SIG-M5 (cell line): ENCODE measurements at places on chromosomes 11 and 22.

- no peak for DNase-seq
Measured at GRCh38 chr11:129041611-129042018, 98.9 kb upstream of the TP53AIP1 start.

DNA sequence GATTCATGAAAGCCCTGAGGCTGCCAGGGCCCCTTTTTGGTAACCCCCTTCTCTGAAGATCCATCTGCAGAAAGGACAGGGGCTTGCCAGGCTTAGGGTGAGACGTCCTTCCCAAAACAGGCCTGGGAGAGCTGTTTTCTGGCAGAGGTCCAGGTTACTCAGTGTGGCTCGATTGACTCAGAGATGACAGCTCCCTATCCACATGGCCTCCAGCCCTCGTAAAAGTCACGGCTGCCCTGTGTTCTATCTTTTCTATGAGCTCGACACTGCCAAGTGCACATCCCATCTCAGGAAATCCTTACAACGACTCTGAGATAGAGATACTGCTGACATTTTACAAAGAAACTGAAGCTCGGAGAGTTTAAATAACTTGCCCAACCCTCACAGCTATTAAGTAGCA is 20.4 kb downstream of the ADAMTS8 start:
- DNase-seq, result no peak

GRCh38 chr11:61747967-61748285 is 4.5 kb upstream of the MYRF start:
- DNase-seq, result no peak

DNA sequence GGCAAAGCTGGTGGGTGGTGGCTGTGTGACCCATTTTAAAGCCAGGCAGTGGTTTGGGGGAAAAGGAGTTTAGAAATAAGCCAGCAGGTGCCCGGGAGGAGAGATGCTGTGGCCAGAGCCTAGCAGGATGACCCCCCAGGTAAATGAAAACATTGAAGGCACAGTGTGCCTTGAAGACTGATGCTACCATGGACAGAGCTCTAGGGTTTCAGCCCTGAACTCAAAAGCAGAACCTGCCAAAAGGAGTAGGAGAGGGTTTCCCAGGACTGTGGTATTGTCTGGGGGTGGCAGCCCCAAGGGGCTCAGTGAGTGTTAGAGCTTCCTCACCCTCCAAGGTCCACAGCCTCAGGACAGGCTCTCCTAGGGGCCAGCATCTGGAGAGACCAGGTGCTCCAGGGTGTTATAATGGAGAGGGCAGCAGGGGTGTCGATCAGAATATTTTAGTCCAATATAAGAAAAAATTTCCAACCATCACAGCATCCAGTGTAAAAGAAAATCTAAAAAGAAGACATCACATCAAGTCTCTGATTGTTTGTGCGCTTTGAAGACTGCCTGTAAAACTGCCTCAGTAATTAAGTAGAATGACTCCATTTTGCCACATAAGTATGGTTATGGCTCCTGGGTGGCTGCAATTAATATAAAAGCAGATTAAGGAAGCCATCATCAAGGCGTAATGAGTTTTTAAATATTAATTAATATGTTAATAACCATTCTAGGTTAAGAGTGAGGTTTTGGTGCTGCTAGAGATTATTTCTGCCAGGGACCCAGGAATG is 88.6 kb upstream of the LMO1 start:
- DNase-seq, result no peak

DNA sequence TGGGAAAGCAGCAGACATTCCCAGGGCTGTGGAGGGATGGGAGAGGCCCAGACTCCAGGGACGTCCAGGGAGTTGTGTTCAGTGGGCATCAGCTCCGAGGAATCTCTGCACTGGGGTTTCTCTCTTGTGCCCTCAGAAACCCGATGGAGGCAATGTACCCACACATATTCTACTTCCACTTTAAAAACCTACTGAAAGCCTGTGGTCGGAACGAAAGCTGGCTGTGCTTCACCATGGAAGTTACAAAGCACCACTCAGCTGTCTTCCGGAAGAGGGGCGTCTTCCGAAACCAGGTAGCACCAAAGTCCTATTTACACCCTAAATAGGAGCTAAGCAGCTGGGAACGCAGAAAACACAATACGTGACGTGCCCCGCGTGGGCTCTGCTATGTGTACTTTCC is 8.3 kb downstream of the APOBEC3D start:
- no peak for DNase-seq

DNA sequence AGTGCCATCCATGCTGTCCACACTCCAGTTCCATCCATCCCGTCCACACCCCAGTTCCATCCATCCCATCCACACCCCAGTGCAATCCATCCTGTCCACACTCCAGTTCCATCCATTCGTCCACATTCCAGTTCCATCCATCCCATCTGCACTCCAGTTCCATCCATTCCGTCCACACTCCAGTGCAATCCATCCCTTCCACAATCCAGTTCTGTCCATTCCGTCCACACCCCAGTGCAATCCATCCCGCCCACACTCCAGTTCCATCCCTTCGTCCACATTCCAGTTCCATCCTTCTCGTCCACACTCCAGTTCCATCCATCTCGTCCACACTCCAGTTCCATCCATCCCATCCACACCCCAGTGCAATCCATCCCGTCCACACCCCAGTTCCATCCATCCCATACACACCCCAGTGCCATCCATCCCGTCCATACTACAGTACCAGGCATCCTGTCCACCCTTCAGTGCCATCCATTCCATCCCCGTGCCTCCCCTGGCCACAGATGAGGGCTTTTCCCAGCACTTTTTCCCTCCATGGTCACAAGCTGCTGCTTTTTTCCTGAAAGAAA is 704.0 kb downstream of the BRD1 start:
- no peak for DNase-seq

- DNase-seq, result no peak
Measured at GRCh38 chr11:95154514-95154913, 64.9 kb downstream of the ENDOD1 start.

- DNase-seq, result no peak
Measured at GRCh38 chr11:12278766-12279671, 98.4 kb upstream of the PARVA start.

- no peak for DNase-seq
Measured at GRCh38 chr22:47987885-47988515, 1225.5 kb downstream of the TBC1D22A start.

- DNase-seq, result no peak
Measured at GRCh38 chr22:29193021-29193420, 12.7 kb upstream of the EMID1 start.

- DNase-seq, result no peak
Measured at GRCh38 chr22:22884888-22885840, 2.5 kb upstream of the IGLL5 start.

- no peak for DNase-seq
Measured at GRCh38 chr11:63530021-63530420, 6.6 kb upstream of the PLAAT4 start.

DNA sequence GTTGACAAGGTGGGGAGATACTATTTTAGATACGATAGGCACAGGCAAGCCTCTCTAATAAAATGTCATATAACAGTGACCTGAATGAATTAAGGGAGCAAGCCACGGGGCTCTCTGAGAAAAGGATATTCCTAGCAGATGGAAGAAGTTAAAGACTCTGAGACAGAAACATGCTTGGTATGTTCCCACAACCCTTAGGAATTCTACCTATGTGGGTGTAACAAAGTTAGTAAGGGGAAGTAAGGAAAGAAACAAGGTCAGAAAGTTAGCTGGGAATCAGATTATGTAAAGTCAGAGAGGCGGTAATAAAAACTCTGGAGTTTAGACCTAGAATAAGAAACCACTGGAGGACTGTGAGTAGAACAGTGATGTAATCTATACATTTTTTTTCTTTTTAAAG is 59.7 kb upstream of the GDPD4 start:
- no peak for DNase-seq

- DNase-seq, result no peak
Measured at GRCh38 chr11:2540992-2541680, 96.3 kb downstream of the KCNQ1 start.

- no peak for DNase-seq
Measured at GRCh38 chr11:475941-476340, 25.9 kb downstream of the PTDSS2 start.

GRCh38 chr11:43644621-43645299 is 35.8 kb upstream of the HSD17B12 start:
- no peak for DNase-seq

DNA sequence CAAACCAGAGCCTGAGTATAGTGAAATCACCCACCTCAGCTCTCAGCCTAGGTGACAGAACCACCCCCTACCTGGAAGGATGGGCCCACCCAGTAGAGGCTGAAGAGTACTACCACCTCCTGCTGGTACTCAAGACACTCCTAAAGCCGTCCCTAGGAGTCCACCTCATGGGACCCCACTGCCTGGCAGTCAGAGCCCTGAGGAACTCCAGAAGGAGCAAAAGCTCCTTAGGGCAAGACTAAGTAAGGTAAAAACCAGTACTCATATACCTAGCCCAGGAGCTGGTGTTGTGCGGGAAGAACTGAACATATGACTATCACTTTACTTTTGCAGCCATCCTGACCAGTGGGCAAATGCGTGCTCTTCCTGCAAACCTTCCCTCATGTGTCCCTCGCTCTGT is 36.3 kb downstream of the HIRA start:
- DNase-seq, result no peak

- no peak for DNase-seq
Measured at GRCh38 chr11:23308041-23308440, 447.8 kb upstream of the CCDC179 start.

GRCh38 chr11:12900496-12900895 is 108.6 kb upstream of the RASSF10 start:
- DNase-seq, result no peak

DNA sequence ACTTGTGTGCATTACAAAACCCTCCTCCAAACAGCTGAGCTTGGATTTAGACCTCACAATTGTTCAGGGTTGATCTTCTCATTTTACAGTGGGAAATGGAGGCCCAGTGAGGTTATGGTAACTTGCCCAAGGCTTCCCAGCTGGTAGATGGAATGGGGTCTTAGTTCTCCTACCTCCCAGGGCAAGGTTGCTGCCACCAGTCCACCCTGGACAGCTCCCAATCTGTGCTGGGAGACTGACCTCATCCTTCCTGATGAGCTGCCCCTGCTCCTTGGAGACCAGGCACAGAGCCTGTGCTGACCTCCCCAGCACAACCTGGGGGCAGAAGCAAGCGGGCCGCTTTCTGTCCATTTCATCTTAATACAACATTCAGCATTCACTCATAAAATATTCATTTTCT is 190.7 kb downstream of the ST3GAL4 start:
- DNase-seq, result no peak

- no peak for DNase-seq
Measured at GRCh38 chr11:103594283-103594682, 442.2 kb upstream of the DDI1 start.

DNA sequence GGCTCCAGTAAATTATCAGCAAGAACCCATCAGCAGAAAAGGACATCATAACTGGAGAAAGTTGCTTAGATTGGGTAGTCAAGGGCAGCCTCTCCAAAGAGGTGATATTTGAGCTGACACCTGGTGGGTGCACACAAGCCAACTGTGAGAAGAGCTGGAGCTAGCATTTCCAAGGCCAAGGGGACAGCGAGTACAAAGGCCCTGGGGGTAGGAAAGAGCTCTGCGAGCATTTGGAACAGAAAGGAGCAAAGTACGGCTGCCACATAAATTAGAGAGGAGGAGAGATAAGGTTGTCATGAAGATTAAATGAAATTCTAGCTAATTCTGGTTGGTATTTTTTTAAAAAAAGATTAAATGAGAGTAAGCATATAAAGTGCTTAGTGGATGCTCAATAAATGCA is 21.7 kb upstream of the SMCO4 start:
- no peak for DNase-seq

DNA sequence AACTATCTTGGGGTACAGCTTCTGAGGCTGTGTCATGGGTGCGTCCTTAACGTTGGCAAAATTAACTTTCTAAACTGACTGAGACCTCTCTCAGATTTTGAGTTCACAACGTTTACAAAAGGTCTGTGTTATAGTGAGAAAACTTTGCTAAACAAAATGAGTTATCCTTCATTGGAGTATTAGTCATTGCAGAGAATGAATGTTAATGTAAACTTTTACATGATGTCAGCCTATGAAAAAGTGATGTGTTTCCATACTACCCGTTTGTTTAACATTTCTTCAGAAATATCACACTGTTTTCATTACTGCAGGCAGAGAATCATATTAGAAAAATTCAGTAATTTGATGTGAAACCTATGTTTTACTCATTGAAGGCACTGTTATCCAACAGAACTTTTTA is 32.1 kb downstream of the HSD17B12 start:
- no peak for DNase-seq

GRCh38 chr11:93757301-93757700 is 15.8 kb downstream of the C11orf54 start:
- no peak for DNase-seq

DNA sequence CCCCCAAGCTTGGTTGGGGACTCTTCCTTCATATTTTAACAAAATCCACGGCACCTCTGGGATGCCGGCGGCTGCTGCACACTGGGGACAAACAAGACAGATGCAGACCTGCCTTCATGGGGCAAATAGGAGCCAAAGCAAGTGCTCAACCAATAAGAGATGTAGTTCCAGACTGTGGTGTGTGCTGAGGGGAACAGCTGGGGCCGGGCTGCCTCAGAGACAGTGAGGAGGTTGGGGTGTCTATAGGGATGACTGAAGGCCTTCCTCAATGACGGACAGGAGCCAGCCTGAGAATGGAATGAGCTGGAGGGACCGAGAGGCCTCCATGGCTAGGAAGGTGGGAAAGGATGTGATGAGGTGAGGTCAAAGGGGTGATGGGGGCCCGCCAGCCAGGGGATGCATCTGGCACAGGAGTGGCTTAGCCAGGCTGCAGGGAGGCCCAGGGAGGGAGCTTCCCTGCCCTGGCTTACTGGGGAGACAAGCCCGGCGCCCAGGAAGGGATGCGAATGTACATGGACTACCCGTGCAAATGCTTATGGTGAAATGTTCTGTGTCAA is 10.3 kb upstream of the CTSD start:
- no peak for DNase-seq

GRCh38 chr11:3817181-3817800 is 8.9 kb downstream of the PGAP2 start:
- DNase-seq, result no peak

DNA sequence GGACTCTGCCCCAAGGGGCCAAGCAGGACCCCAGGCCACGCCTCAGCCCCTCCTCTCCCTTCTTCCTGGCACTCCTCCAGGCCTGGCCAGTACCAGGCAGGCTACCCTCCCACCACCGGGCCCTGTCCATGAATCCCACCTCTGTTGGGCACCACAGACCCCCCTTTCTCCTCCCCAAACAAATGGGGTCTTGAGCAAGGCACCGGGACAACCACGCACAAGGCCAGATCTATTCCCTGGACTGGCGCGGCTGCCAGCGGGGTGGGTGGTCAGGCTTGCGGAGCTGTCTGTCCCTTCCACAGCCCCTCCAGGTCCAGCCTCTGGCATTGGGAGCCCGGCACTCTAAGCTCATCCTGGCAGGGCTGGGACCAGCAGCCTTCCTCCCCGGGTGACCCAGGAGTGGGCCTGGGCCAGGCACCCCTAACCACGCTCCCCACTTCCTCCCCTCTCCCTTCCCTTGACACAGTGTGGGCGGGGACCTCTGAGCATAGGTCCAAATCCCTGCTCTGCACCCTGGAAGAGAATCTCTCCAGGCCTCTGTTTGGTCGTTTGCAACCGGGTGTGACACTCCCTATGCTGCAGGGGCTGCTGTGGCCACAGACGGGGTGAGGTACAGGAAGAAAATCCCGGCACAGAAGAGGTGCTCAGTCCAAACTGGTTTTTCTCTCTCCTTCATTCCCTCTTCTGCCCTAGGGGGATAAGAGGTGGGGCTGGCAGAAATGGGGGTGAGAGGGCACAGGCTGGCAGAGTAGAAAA is 14.6 kb downstream of the ELFN2 start:
- no peak for DNase-seq

- no peak for DNase-seq
Measured at GRCh38 chr22:27461470-27461869, 340.1 kb downstream of the MN1 start.
